ENCODE measurements at places on chromosomes 1 and 21.

GRCh38 chr1:230365723-230366307 lies 60.3 kb downstream of the PGBD5 start:
- no peak for DNase-seq

DNA sequence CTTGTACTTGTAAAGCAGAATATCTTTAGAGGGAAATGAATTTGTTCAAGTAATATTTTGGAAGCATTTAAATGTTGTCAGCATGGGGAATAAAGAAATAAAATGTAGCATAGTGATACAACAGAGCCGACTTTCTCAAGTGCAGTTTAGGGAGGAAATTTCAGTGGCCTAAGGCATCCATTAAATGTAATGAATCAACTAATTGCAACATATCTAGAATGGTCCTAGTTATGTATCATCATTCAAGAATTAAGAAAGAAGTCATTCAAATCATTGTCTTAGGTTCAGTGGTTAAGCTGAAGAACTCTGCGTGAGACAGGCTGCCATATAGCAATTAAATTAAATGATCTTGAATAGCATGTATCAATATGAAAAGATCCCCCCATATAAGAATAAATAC lies 360.7 kb downstream of the TBX15 start:
- no peak for DNase-seq

GRCh38 chr21:28671549-28672195 lies 321.0 kb downstream of the LTN1 start:
- DNase-seq = no peak

DNA sequence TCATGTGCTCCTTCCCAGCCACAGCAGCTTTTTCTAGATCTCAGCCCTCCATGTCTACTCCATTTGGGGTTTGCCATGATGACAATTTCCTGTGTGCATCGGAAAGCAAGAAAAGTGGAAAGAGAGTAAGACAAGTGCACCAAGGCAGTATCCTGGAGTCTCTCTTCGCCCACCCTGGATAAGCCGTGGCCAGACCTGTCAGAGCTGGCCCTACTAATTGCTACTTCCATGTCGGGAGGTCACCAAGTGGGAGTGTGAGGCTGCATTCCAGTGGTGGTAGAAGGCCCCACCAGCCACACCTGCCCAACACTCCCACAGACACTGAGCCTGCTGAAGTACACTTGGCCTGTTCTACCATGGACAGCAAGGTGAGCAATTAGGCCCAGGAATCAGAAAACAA lies 14.0 kb upstream of the LORICRIN start:
- no peak for DNase-seq

DNA sequence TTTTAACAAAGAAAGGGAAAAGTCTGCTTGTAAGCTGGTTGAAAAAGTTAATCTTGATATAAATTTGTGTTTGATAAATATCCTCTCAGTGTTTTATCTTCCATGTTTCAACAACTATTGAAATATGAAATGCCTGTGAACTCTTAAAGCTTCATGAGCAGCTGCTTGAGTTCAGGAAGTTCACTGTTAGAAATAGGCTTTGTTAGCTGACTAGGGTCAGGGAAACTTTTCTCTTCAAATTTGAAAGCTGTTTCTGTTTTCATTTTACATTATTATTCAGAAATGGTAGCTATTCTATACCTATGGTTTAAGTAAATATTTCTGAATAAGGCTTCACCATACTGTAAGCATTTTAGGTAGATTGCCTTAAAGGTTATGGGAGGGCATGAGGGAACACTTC lies 191.7 kb downstream of the HS2ST1 start:
- no peak for DNase-seq

DNA sequence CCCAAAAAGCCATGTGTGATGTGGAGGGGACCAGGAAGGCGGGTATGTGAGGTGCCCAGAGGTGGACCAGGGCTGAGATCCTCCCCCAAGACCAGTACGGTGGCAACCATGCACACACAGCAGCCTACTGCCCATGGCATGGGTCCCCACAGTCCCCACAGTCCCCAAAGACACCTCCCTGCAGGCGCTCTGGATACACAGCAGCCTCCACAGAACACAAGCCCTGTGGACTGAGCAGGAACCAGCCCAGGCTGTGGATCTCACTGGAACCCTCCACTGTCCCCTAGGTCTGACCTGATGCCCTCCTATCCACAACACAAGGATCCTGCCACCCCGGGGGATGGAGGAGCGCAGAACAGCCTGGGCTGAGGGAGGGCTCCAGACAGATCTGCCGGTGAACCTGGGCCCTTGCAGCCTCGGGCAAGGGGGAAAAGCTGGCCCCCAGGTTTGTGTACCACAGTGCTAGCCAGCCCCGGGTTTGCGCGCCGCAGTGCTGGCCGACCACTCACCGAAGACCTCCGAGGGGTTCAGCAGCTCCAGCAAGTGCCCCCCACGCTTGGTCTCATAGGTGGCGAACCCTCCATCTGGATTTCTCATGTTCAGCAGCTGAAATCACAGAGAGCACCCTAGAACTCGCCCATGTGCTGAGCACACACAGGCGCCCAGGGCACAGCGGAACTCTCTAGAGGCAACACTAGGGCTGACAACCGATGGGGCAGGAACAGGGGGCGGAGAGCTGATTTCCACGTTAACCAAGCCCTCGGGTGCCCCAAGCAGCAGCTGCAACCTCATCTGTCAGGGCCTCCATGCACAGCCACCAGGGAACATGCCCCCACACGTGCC lies 22.1 kb upstream of the SPATC1L start:
- DNase-seq = no peak

DNA sequence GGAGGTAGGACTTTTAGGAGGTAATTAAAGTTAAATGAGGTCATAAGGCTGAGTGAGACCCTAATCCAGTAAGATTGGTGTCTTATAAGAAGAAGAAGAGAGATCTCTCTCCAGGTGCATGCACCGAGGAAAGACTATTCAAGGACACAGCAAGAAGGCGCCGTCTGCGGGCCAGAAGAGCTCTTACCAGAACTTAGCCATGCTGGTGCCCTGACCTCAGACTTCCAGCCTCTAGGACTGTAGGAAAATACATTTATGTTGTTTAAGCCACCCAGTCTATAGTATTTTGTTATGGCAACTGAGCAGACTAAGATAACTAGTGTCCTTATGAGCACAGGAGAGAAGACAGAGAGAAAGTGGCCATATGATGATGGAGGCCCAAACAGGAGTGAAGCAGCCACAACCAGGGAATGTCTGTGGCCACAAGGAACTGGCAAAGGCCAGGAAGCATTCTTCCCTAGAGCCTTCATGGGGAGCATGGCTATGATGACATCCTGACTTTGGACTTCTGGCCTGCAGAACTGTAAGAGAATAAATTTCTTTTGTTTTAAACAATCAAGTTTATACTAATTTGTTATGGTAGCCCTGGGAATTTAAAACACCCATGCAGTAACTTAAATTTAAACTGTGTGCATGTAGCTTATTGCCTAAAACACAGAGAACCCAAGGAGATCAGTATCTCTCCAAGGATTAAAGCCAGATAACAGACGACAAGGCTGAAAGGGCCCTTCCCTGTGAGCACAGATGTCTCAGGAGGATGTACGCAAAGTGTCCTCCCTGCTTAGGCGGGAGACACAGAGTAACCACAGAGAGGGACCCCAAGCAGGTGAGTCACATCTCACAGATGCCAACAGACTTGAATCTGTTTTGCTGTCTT lies 9.9 kb upstream of the CD58 start:
- no peak for DNase-seq

Measured in DMS79 (cell line).